ENCODE measurements at places on chromosomes 12 and 14.
A peak's percentile ranks its signal among the peaks of the same experiment; 100 is the strongest.

DNA sequence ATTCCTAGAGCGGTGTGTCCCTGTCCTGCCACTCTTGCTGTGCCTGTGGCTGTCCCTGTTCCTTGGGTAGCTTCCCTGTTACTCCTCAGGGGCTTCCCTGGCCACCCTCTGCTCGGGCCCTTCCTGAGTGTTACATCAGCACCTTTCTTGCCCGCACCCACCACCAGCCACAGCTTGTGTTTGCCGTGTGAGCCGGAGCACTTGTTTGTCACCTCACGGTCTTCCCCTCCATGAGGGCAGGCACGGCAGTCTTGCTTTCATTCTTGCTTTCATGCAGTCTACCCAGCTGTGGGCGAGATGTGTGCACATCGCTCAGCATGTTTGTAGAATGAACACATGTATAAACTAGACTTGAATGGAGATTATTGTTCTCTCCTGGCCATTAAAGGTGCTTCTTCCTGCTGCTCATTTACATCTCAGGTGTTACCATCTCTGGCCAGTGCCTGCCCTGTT is 42.0 kb downstream of the TRAF3 start:
- DNase-seq: no peak

GRCh38 chr14:23185063-23185462 is 1.6 kb upstream of the SLC7A8 start:
- DNase-seq: no peak

- no peak for DNase-seq
These were observed 15.9 kb downstream of the SYT10 start for GRCh38 chr12:33423706-33424105.

DNA sequence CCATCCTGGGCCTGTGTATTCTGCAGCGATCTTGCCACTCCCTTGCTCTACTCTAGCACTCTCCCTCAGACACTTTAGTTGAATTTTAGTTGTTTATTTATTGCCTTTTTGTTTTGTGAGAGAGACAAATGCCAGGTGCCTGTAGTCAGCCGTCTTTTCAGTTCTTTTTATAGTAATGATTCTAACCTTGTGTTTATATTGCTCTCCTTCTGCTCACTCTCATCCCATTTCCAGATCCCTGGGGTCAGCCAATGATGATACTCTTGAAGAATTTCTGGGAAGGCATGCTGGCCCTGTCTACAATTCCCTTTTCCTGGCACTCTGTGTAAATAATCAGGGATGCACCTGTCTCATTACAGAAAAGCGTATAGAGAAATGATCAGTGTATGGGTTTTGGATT is 334.1 kb upstream of the MIS18BP1 start:
- DNase-seq: no peak

DNA sequence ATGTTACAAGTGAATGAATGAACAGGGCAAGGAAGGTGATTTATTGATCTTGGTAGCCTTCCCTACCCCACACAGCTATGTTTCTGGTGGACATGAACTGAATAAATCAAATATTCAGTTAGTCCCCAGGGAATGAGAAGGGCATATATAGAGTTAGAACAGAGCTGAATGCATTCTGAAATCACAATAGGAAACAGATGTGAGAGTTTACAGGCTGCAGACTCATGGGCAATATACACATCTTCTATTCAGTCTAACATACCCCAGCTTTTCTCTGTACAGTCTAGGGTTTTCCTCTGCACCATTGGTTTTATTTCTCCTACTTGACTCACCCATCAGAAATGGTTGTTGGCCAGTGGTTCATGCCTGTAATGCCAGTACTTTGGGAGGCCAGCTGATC is 7.3 kb upstream of the STX2 start:
- DNase-seq: no peak

DNA sequence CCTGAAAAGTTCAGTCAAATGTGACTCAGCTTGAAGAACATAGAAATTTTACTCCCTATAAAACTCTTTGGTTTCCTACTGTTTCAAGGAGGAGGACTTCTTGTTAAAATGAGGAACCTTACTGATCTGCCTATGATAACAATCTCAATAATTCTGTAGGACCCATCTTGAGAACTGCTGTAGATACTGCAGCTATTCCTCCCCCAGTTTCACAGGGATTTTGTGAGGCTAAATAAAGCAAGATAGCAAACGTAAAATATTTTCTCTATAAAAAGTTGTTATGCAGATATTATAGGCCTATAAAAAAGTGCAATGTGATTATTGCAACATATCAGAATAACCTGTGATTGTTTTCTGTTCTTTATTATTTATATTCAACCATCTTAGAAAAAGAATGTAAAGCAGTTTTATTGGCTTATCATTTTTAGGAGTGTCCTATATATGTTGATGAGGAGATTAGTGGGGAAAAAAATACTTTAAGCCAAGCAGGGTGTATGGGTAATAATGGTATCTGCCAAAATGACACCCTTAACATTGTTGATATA is 12.1 kb downstream of the CLEC14A start:
- no peak for DNase-seq

GRCh38 chr12:30757316-30757715 is 2.6 kb upstream of the CAPRIN2 start:
- DNase-seq: no peak

- no peak for DNase-seq
These were observed 21.6 kb downstream of the CORO1C start for GRCh38 chr12:108709697-108710096.

GRCh38 chr14:35866595-35867279 is 40.6 kb downstream of the BRMS1L start:
- DNase-seq: no peak

DNA sequence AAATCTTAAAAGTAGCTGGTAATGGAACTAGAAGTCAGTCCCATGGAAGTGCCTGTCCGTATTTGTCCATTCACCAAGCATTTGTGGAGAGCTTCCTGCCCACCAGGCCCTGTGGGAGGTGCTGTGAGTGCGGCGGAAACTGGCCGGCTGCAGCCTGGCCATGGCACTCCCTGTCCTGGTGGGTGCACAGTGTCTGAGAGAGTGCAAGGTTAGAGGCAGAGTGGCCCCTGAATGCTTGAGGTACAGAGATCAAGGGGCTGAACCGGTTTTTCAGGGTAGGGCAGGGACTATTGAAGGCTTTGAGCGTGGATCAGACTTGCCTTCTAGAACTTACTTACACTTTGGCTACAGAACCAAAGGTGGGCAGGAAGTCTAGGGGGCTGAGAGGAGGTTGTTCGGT is 92.9 kb downstream of the ESR2 start:
- no peak for DNase-seq

DNA sequence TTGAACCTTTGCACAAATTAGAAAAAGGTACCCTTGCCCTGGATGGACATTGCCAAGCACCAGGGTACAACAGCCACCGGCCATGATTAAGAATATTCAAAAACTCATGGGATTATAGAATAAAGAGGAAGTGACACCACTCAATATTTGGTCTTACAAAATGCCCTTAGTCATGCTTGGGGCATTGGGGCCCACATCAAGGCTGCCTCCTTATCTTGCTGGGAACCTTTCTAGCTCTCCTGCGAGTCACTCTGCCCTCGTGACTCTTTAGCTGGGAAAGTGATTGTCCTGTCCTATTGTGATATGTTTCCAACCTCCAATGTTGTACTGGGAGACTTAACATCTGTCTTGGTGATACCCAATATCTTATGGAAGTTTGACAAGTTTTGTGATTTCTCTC is 57.8 kb downstream of the GTF2A1 start:
- DNase-seq: no peak

DNA sequence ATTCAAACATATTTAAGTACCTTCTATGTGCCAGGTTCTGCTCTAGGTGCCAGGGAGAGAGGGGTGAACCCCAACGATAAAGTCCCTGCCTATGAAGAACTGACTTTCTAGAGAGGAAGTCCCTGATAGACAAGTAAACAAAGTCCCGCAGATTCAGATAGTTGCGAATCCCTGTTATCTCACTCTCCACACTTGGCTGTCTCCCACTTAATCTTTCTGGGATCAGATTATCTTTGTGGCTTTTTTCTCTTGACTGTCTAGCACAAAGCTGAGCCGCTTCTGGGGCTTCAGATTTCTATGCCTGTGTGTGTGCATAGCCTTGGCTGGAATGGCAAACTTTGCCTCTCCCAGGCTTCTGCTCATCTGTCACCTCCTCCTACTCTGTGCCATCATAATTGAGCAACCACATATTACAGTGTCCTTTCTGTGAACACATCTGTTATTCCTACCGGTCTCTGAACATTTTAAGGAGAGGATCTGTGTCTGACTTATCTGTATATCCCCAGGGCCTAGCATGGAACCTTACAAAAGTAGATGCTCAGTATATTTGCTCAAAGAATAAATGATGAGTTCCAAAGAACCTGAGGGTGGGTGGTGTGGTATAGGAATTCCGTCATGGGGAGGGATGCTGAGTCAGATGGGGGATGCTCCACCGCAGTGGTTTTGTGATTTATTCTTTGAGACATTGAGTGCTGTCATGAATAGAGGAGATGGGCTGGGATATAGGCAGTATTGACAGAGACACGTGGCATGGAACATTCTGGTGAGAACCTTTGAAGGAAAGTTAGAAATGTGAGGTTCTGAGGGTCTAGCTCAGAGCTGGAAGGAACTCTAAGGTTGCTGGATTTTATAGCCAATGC is 28.5 kb downstream of the RGS6 start:
- DNase-seq: no peak

- no peak for DNase-seq
These were observed 1261.6 kb upstream of the TMEM132C start for GRCh38 chr12:127005406-127005805.

DNA sequence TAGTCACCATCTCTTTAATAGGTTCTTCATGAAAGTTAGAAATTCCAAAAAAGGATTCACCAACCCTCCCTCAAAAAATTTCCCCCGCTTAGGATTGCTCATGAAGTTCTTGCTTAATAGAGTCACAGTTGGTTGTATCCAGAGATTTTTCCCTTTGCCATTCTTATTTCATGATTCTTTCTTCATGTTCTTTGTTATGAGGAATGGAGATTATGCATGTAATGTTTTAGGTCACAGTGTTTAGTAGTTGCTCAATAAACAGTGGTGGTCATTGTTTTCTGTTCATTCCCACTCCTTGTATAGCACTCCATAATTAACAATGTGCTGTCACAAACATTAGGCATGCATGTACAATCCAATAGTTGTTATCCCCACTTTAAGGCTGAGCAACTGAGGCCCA is 51.2 kb upstream of the RTRAF start:
- no peak for DNase-seq

- DNase-seq: no peak
These were observed 787 bp downstream of the HECTD4 start for GRCh38 chr12:112381406-112381882.

DNA sequence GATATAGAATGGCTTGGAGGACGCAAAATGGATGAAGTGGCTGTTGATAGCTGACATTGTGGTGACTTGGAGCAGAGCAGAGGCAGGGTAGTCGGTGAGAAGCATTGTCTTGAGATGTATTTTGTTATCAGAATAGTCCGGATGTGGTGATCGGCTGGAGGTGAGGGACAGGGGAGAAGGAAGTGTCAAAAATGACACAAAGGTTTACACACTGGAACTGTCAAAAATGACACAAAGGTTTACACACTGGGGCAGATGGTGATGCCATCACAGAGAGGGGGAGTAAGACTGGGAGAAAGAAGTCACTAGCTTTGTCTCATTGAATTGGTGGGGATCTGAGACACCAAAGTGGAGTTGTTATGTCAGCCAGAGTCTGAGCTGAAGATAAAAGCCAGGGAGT is 30.1 kb downstream of the CDKL1 start:
- DNase-seq: no peak

DNA sequence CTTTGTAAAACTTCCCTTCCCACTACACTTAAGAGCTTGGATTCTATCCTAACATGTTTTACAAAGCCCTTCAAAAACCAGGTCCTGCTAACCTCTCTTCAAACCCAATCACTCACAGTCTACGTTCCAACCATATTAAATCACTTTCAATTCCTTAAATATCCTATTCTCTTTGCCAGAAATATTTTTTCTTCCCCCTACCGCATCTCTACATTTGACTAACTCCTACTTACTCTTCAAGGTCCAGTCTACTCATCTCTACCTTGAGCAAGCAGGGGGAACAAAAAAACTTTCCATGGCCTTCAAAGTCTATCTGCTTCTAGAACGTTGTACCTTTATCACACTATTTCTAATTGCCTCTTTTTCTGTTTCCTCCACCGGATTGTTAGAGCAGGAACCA is 6.1 kb downstream of the ERGIC2 start:
- DNase-seq: no peak

DNA sequence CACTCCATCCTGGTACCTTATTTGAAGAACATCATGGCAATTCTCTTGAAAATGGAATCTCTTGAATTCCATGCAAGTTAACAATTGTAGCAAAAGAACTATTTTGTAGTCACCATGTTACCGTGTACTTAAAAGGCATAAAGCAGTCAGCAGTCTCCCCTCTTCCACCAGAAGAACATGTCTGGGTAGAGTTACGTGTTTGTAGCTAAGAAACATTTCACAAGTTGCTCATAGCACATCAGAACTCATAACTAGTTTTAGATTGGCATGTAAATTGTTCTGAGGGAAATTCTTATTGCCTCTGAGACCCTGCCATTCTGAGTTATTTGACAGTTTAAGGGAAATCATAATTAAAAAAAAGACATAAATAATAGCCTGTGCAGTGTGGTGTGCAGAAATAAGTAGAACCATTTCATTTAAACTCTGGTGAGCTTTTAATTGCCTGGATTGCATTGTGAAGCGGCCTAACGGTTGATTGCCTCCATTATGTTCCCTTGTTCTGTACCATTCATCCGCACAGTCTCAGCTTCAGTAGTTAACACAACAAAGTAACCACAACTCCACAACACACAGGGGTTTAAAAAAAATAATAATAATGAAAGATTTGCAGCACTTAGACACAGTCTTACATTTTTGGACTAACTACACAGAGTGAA is 2.6 kb downstream of the LMO3 start:
- no peak for DNase-seq

- DNase-seq: no peak
These were observed 249.2 kb downstream of the AEBP2 start for GRCh38 chr12:19688532-19688931.

DNA sequence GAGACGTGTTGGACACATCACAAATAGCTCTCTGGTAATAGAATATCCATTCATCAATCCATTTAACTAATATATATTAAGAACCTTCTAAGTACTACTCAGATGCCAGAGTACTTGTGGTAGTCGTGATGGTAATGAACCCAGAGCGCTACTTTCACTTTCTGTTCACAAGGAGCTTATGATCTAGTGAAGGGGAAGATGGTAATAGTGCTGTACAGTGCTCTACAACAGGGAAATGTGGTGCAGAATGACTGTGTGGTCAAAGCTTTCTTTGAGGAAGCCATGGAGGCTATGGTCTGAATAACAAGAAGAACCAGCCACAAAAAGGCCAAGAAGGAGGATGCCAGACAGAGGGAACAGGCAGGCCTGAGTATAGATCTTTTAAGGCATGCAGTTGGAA is 212.0 kb downstream of the PTPRO start:
- no peak for DNase-seq

GRCh38 chr14:92951912-92952471 is 29.0 kb downstream of the CHGA start:
- peak; percentile 92 for DNase-seq

GRCh38 chr12:30806989-30807694 is 52.4 kb upstream of the CAPRIN2 start:
- peak; percentile 59 for DNase-seq

- DNase-seq: no peak
These were observed 162.4 kb upstream of the DAAM1 start for GRCh38 chr14:59026081-59026480.

GRCh38 chr12:62522984-62523383 is 56.4 kb downstream of the MON2 start:
- DNase-seq: no peak

- DNase-seq: no peak
These were observed 51.2 kb downstream of the IRAK3 start for GRCh38 chr12:66240096-66240820.

- DNase-seq: peak; percentile 60
These were observed 58.2 kb upstream of the FLRT2 start for GRCh38 chr14:85471744-85472143.

Data from AG08396 (cell line).